HL-60 (cell line): ENCODE measurements at places on chromosomes 3 and 15.
A peak's percentile ranks its signal among the peaks of the same experiment; 100 is the strongest.

DNA sequence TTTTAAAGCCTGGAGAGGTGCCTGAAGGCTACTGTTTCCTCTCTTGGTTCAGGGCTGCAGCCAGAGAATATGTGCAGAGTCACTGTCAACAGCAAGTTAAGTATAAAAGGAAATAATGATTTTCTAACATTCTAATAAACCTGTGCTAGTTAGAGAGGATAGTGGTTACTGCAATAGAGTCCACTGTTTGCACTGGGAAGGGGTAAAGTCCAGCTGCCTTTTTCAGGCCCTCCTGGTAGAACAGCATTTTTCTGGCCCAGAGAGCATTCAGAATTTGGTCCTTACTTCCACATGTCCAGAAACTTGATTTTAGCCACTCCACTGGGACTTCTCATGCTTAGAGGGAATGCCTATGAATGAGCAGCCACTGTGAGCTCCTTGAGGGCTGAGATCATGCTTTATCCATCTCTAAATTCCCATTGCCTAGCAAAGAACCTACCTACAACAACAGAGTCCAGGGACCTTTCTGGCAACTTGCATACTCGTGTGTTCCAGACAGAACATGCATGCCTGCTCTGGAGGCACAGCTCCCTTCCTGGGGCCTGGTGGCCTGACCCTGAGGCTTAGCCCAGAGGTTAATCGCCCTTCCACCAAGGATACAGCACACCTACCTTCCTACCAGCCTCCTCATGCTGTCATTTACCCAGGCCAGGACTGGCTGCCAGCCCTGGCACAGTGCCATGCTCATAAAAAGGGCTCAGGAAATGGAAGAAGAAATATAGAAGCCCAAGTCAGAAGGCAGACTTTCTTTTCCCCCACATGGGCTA, 50.3 kb upstream of the ATP13A3 start:
- no peak for DNase-seq

- DNase-seq = no peak
Measured at GRCh38 chr3:39668420-39668819, 141.0 kb upstream of the MYRIP start.

DNA sequence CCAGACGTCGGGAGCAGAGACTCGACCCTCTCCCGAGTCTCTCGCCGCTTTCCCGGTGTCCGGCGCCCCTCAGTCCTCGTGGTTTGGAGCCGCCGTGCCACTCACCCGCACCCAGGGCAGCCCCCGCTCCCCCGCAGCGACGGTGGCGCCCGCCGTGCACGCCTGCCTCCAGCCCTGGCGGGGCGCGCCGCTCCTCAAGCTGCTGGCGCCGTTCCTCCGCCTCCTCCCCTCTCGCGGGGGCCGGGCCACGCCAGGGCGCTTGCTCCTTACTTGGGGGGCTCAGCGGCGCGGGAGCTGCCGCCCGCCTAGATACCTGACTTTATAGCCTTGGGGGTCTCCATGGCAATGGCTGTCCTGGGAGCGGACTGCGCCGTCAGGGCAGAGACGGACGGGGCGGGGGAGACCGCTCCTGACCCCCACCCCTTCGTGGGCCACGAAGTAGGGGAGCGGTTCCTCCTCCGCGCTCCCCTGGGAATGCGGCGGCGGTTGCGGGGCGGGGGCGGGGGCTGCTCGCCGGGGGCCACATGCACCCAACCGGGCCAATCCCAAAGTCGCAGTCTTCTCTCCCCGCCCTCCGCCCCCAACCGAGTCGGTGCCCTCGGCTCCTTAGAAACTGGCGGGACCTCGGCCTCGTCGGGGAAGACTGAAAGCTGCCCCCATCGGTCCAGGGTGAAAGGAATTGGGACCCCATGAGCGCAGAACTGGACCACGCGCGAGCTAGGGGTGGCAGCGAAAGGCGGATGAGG, at the start of gene ANKRD63:
ANKRD63 (minus strand) TSS at position 196 of the 746 bp plus-strand sequence. CDS start 478 bp downstream, outside the sequence.
- peak; percentile 29 for DNase-seq

- no peak for DNase-seq
Measured at GRCh38 chr3:190183121-190183520, 62.4 kb upstream of the P3H2 start.

- no peak for DNase-seq
Measured at GRCh38 chr3:154218728-154219127, 97.5 kb downstream of the ARHGEF26 start.

GRCh38 chr15:76038512-76038911, 21.3 kb upstream of the TMEM266 start:
- no peak for DNase-seq

DNA sequence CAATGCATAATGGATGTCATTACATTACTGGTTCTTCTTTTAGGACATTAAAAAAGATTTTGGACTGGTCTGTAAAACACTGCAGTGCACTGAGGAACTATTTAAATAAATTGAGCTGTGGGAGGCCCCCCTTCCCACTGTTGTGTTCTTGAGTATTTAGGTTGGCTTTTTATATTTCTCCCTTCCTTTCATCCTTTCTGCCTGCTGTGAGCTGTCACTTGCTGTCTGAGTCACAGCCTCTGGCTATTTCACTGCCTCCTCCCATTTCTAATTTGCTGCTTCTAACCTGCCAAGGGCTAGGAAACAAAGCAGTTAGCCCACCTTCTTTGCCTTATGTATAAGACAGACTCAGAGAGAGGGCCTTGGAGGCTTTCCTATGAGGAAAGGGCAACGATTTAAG, 89.0 kb upstream of the FNDC3B start:
- DNase-seq = no peak

GRCh38 chr15:78211189-78211921, 23.0 kb downstream of the ACSBG1 start:
- no peak for DNase-seq

- DNase-seq = no peak
Measured at GRCh38 chr3:65810302-65810701, 228.4 kb downstream of the MAGI1 start.

- no peak for DNase-seq
Measured at GRCh38 chr15:71888797-71889196, 78.4 kb downstream of the NR2E3 start.

GRCh38 chr15:79406210-79406609, 25.9 kb upstream of the MINAR1 start:
- no peak for DNase-seq

GRCh38 chr15:96893159-96893906, 562.8 kb downstream of the NR2F2 start:
- DNase-seq = peak; percentile 68

DNA sequence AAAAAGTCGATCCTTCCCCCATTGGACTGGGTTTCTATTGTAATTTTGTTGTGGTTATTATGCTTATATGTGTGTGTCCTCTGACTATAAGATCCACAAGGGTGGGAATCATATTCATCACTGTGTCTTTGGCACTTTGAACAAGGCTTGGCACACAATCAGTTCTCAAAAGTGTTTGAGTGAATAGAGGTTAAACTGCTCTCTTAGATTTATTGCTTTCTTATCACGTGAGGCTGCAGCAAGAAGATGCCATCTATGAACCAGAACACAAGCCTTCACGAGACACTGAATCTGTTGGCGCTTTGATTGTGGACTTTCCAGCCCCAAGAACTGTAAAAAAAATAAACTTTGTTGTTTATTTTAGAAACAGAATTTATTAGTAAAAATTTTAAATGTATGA, 295.0 kb upstream of the MDFIC2 start:
- DNase-seq = no peak

DNA sequence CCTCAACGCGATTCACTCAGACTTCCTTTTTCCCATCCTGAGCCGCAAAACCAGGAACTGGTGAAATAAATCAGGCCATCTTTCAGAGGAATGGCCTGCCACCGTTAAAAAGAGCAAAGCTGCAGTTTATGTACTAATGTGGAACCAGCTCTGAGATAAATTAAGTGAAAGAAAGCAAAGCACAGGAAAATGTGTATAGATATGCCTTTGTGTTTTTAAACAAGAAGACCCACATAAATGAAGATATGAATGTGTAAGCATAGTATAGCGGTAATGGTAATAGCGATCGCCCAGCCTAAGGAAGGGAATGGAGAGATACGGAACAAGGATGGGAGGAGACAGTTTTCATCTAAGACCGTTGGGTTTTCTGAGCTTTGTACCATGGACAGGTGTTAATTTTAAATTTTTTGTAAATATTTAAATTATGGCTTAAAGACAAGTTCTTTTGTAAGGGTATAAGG, 30.8 kb upstream of the RPN1 start:
- DNase-seq = no peak

GRCh38 chr3:171792531-171792930, 17.8 kb downstream of the PLD1 start:
- DNase-seq = no peak

DNA sequence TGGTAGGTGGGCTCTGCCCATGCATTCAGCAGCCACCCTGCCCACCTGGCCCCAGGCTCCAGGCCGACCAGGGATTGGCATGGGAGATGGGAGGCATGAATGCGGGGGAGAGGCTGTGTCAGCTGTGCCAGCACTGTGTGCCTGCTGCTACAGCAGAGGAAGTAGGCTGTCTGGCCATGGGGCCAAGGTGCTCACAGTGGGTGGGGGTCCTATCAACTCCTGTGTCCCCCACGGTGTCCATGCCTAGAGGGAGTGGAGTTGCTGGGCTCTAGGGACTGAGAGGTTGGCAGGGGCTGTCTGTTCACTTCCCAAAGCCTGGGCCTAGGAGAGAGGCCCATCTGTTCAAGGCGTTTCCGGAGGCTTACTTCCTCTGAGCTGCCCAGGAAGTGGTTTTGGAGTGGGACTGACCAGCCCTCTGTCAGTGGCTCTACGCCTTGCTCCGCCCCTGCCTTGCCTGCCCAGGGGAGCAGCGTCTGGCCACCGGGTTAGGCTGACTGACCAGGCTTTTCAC, 5.8 kb downstream of the PRKCD start:
- DNase-seq = peak; percentile 89

DNA sequence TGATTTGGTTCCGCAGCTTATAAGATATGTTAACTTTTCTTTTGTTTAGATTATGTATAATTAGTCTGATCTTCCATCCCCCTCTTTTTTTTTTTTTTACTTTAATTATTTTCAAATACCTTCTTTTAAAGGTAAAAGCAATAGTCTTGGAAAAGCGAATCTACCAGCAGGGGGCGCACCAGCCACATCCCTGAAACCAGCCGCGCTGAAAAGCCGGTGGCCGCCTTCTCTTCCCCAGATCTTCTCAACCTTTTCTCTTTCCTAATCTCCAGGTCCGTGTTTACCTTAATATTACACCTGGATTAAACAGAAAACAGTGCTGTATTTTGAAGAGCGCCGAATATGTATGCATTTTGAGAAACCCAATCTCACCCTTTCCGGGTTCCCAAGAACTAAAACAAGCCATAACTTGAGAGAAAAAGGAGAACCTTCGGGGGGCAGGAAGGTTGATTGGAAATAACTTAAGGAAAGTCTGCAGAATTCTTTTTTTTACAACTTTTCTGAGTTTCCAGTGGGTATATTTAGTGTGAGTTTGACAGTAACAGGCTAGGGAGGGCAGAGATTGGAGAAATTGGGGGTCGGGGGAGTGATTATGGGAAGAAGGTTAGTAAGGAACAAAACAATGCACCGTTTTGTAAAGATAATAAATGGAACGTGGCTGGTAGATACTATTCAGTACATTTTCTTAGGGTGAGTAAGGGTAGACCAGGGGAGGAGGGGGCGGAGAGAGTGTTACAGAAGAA, 2.0 kb upstream of the SOX2 start:
- DNase-seq = no peak

DNA sequence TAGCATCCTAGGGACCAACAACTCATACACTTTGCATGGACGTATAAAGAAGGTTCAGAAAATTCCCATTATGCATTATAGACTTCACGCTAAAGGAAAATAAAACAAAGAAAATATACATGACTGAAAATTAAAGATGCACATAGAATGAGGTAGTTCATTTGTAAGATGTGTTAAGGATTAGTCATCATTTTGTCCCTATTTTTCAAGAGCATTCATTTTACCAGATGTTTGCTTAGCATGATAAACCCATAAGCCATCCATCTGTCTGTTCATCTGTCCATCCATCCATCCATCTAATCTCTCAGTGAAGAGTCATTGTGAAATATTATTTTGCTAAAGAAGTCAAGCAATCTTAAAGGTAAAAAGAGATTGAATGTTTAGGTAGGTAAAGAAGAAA, 80.3 kb downstream of the TFG start:
- no peak for DNase-seq

DNA sequence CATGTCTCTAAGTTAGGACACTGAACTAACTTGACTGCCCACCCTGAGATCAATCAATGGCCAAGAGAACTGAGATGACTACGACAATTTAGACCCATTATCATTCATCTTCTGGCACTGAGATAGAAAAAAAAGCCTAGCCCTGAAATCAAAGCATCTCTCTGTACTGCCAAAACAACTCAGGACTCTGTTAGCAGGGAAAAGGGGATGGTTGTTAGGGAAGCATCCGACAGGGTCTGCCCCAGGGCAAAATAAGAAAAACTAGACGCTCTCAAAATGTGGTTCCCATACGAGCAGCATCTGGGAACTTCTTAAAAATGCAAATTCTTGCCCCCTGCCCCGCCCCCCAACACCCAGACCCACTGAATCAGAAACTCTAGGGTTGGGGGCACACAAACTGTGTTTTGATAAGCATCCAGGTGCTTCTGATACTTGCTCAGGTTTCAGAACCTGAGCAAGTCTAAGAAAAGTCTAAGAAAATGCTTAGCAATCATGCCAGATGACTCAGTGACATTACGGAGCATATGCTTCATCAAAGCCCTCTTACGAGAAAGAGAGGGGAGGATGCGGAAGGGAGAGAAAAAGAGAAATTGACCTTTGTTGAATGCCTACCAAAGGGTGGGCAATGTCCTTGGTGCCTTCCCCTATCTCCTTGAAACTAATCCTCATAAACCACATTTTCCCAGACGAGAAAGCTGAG, 172.8 kb upstream of the HES1 start:
- no peak for DNase-seq

DNA sequence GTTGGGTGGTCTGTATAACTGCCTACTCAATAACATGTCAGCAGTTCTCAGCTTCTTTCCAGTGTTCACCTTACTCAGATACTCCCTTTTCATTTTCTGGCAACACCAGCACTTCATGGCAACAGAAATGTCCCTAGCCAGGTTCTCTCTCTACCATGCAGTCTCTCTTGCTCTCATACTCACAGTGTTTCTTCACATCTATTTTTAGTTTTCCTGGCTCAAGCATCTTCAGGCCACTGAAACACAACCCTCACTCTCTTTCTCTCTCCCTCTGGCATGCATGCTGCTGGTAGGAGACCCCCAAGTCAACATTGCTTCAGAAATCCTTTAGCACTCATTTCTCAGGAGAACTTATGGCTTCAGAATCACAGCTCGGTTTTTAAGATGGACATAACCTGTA, at the start of gene CAPN3:
CAPN3 (plus strand) TSS at position 253 of the 400 bp plus-strand sequence. CDS start 305 bp downstream, outside the sequence.
- DNase-seq = no peak

DNA sequence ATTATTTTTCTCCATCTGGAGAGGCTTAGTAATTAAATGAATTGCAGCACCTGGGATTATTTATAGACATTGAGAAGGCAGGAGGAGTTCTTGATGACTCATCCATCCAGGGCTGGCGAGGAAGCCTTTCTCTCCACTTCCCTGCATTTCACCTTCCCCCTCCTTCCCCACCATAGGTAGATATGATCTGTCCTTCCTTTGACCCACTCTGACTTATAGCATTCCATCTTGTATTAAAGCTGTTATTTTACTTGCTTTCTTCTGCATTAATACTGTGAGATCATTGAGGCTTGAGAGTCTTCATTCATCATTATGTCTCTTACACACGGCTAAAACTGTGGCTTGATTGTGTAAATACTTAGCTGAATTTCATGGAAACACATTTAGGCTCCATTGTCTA, 288.8 kb downstream of the FEZF2 start:
- DNase-seq = no peak

- DNase-seq = no peak
Measured at GRCh38 chr3:8077126-8077525, 424.5 kb upstream of the LMCD1 start.
